ENCODE measurements at places on chromosomes 3 and 15. TPM values are rescaled to one million over a fixed set of nuclear protein-coding genes. Genes with fewer than 3 reads are reported as not detected.

The KLF15 gene
- total RNA-seq: 105 TPM

GRCh38 chr3:187210545-187211327, 13.4 kb downstream of the RTP1 start:
- no peak for DNase-seq

GRCh38 chr15:51024735-51025453, 69.8 kb downstream of the TNFAIP8L3 start:
- no peak for DNase-seq

- DNase-seq: no peak
These were observed 27.9 kb upstream of the UACA start for GRCh38 chr15:70791259-70791658.

- no peak for DNase-seq
These were observed 21.9 kb upstream of the C15orf39 start for GRCh38 chr15:75179746-75180140.

GRCh38 chr3:150920236-150920635, 15.0 kb upstream of the MINDY4B start:
- DNase-seq: no peak

DNA sequence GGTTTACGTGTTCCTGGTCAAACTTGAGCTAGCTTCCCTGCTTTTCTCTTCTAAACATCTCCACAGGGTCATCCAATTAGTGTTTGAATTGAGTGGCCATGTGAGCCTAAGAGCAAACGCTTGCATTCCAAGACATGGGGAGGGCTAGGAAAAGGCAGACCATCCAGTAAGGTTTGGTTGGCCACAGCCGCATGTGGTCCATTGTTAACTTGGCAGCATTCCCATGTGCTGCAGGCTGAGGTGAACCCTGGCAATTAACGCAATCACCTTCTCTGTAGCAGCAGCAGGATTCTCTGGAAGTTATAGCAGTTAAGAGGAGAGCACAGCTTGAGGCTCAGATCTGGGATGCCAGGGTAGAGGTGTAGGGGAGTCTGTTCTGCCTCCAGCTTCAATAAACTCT, 502.2 kb upstream of the LMCD1 start:
- DNase-seq: no peak

- DNase-seq: no peak
These were observed 70.7 kb downstream of the IQSEC1 start for GRCh38 chr3:13002398-13003124.

- DNase-seq: no peak
These were observed 70.3 kb downstream of the LYSMD4 start for GRCh38 chr15:99662903-99663302.

DNA sequence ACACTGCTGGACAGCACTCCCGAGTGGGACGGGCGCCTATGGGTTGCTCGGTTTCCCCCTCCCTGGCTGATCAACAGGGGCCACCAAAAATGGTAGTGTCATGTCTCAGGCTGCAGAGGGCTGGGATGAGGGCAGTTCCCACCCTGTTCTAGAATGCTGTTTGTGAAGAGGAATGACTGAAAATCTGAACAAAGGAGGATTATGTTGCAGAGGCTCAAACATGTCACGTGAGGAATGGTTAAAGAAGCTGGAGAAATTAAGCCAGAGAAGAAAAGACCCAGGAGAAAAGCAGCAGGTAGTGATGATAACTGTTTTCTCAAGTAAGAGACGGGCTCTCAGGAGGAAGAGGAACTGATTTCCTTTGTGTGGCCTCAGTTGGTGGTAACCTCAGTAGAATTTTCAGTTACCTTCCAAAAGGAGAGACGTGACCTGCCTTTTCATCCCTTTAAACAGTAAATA, 10.4 kb downstream of the SPG21 start:
- no peak for DNase-seq

DNA sequence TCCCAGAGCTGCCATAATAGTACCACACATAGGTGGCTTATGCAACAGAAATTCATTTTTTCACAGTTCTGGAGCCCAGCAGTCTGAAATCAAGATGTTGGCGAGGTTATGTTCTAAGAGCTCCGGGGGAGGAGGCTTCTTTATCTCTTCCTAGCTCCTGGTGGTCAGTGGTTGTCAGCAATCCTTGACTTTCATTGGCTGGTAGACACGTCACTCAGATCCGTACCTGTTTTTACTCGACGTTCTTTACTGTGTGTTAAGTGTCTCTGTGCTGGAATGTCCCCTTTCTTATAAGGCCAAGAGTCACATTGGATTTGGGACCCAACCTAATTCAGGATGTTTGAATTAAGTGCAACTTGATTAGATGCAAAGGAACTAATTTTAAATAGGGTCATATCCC, 218.5 kb upstream of the CNTN3 start:
- DNase-seq: no peak

DNA sequence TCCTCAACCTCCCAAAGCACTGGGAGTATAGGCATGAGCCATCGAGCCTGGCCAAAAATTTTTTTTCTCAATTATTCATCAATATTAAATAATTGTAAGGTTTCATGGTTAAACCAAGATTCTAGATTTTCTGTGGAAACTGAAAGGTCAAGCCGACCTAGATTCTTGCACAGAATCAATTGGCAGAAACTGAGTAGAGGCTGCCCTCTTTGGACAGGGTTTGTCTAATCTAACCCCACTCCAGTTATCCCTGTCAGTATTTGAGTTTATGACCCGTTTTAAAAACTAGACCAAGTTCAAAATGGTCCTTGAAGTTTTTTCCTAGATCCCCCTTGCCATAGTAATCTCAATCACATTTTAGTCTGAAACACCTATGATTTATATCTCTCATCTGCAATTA, 8.6 kb upstream of the ADAM10 start:
- DNase-seq: no peak

- DNase-seq: no peak
These were observed 14.1 kb downstream of the TBC1D21 start for GRCh38 chr15:73887481-73887880.

DNA sequence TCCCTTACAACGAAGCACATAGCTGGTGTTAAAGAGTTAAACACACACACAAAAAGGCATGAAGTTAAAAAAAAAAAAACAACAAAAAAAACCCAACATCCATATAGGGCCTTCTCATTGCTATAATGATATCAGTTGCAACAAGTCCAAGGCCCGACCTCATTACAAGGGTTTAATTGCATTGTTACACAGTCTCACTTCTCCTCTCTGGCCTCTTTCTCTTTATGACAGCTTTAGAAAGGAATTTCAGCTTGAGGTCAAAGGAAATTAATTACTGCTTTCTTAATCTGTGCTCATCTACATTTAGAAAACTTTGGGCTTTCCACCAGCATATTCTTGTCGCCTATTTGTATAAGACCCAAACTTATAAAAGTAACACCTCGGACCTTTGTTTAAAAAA, 342.1 kb downstream of the NR2F2 start:
- DNase-seq: no peak

DNA sequence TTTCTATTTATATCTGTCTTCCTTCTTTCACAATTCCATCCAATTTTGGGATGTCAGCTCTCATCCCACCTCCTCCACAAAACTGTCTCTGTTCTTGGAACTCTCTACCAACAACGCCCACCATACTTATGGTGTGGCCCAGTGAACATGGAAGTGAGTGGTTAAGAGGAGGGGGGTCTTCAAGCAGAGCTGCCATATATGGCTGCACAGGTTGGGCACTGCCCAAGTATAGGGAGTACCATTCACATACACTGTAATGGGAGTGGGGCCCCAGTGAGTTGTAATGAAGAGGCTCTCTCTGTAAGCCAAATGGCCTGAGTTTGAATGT, 7.9 kb upstream of the CAMK1 start:
- no peak for DNase-seq

GRCh38 chr3:11434563-11435096, 162.4 kb downstream of the ATG7 start:
- no peak for DNase-seq

DNA sequence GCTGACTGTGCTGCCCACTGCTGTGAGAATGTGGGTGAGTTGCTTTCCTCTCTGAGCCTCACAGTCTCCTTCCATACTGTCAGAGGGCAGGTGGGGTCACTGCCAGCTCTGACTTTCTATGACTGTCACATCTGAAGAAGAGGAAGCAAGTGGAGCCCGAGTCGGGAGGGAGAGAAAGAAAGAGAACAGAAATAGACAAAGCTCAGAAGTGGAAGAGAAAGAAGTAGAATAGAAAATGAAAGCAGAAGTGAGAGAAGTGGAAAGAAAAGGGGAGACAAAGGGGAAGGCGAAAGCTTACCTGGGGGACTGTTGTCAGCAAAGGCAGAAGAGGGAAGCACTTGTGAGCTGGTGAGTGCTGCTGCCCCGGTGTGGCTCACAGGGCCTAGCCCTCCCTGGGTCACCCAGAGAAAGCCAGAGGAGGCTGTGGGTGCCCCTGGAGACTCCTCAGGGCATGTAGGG, 57.9 kb downstream of the EPHB1 start:
- DNase-seq: no peak

DNA sequence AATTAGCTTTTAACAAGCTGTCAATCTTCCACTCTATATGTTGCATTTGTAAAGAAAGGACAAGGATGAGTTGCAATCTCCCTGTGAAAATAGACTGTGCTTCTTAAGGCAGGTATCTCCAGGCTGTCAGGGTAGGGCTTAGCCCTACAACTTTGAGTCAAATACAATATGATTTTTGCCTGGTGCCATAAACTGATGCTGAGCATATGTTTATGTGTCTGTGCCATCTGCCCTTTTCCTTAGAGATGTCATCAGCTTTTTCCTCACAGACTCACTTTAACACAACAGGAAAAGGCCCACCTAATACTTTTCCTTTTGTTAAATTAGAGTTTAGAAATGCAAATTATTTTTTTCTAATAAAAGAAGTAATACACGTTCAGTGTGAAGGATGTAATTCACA, 548.3 kb downstream of the NLGN1 start:
- DNase-seq: no peak
